Stimulated activated CD4-positive, alpha-beta T cell treated with anti-CD3 and anti-CD28 coated beads, Interleukin-1b, Interleukin-23, amount 100 ng/mL, for 24 hours (primary cell): ENCODE measurements at places on chromosomes 5 and 9.

- no peak for DNase-seq
Observed at GRCh38 chr5:453725-454481, 10.9 kb downstream of the EXOC3 start.

GRCh38 chr5:52328220-52328806 lies 459.4 kb upstream of the ITGA1 start:
- DNase-seq = no peak

DNA sequence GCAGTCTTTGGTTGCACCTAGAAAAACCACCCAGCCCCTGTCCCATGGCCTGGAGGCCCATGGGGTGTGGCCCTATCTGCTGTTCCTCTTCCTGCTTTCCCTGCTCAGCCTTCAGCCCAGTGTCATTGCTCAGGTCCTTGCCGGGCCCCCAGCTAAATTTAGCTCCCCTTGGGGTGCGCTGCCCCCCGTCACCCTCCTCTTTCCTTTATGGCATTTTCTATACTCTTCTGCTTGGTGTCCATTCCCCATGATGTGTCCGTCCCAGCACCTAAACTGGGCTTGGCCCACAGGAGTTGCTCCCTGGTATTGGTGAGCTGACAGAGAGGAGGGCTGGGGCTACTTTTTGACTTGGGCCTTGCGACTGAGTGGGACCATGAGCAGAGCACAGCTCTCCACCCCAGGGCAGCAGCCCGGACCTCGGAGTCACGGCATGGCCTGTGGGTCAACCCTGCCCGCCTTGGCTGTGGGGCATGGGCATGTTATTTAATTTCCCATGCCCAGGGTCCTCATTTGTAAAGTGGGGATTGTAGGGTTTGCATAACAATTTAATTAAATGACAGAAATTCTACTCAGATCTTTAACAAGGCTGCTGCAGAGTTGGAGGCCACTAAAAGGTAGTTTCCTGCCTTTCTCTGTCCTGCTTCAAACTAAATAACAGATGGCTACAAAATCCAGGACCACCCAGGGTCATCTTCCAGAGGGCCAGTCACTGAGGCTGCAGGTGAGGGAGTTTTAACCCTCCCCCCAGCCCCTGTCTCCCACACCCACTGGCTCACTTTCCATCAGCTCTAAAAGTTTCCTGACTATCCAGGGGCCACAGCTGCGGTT lies 98.2 kb downstream of the DAP start:
- no peak for DNase-seq

DNA sequence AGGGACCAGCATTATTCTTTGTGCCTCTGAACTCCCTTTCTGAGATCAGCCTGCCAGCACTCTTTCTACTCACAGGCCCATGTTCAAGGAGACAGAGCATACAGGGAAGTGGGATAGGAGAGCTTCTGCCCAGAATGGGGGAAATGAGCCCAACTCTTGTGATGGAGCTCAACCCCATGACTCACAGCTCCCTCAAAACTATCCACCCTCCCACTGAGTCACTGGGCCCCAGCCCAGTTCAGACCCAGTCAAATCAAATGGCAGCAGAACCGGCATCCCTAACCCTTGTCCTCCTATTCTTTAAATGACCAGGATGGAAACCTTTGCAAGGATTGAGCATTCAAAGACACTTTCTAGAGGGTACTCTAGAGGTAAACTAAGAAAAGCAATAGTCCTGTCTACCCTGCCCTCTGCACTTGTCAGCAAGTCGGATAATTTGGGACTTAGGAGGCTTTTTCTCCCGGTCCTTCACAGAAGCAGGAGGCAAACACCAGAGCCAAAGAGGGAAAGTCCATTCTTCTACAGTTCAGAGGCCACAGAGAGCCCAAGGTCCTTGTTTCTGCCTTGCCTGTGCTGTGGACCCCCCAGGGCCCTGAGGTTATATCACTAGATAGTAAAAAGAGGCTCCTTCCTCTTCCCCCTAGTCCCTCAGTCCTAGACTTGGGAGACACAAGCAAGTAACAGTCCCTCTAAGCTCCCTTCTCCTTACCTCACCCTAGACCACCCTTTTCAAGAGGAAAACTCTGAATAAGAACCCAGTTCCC lies 3.2 kb downstream of the ATOSB start:
- no peak for DNase-seq

DNA sequence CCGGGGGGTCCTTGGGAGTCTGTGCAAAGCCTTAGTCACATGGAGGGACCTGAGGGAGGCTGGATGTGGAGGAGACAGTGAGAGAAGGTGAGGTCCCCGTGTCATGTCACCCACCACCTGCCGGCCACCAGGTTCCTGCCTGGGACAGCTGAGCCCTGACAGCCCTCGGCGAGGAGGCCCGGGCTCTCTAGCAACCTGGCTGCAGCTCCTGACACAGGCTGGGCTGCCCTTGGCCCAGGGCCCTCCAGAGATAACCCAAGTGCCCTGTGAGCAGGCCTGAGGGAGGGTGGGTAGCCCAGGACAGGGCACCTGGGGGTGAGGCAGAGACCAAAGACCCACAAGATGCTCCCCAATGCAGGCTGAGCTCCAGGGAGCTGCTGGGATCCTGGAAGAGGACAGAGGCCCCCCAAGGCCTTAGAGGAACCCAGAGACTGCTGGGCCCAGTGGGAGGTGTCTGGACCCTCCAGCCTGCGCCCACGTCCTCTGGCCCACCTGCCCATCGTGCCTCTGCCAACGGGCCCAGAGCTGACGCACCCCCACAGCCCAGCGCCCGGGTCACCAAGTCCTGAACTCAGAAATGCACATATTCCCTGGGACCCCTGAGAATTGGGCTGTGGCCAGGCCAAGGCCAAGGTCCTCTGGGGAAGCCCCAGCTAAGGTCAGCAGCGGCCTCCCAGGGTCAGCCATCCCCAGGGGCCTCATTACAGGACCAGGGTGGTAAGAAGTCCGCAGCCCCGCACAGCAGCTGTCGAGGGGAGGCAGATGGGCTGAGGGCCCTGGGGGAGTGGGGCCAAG lies 8.8 kb upstream of the PTGDS start:
- DNase-seq = no peak

DNA sequence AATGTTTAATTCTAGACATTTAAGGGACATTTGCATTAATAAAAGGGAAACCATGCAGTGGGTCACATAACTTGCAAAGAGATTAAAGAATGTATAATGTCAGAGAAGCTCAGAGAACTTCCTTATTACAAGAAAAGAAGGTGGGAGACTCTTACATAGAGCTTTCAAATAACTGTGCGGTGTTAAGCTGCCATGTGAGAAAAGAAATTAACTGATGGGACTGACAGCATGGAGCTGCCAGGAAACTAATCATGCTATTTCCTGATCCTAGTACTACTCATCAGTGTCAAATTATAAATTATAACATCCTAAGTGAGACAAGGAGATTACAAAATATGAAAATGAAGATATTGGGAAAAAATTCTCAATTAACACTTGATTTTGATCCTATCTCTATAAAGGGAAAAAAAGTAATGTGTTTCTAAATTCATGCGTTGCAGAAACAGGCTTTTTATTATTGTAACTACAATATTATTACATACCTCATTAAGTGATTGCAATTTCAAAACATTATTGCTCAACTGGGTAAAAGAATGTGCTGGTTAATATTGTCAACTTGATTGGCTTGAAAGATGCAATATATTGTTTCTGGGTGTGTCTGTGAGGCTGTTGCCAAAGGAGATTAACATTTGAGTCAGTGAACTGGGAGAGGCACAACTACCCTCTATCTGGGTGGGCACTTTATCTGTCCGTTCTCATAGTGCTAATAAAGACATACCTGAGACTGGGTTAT lies 609.5 kb upstream of the NUDT12 start:
- no peak for DNase-seq

GRCh38 chr9:974031-974995 lies 2.1 kb upstream of the DMRT3 start:
- DNase-seq = no peak

- DNase-seq = no peak
Observed at GRCh38 chr5:38892363-38892762, 46.6 kb downstream of the OSMR start.

GRCh38 chr5:176362233-176362490 lies 598 bp upstream of the KIAA1191 start:
- DNase-seq = no peak

DNA sequence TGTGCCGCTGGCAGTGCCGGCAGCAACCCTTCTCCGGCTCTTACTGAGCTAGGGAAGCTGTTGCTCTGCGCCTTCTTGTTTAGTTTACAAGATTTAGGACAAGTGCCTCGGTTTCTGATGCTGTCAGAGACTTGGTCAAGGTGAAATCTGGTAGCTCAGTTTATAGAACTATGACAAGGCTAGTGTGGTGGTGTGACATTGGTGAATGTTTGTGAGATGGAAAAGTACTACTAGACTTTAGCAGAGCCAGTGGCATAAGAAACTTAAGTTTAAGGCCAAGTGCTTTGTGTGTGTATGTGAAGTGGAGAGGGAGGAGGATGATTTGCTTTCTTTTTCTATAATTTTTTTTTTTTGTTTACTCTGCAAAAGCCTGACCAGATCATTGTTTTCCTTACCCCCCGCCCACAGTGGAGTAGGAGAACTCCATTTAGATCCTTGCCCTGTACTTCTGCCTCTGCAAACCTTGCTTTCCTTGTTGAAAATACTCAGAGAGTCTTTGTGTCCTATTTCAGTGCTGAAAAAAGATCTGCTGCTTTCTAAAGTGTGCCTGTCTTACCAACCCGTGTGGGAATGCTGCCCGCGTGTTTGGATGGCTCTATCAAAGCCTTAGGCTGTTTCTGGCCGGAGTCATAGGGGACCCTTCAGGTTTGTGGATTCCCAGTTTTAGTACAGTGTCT lies 75.9 kb downstream of the TRIO start:
- no peak for DNase-seq

GRCh38 chr9:76926324-76926741 lies 20.4 kb upstream of the PRUNE2 start:
- DNase-seq = no peak

DNA sequence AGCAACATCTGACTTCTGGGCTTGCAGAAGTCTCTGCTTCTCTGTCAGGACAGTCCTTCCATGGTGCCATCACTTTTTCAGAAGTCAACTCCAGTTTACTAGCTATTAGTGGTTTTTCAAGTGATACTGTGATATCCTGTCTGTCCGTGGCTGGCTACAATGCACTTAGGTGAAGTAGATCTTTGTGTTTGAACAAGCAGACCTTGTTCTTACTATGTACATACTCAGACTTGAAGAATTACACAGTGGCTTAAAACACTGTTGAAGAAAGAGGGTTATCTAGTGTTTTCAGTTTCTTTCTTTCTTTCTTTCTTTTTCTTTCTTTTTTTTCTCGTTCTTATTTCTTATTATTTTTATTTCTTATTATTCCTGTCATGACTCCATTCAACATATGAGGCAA lies 228.7 kb downstream of the NTRK2 start:
- no peak for DNase-seq

DNA sequence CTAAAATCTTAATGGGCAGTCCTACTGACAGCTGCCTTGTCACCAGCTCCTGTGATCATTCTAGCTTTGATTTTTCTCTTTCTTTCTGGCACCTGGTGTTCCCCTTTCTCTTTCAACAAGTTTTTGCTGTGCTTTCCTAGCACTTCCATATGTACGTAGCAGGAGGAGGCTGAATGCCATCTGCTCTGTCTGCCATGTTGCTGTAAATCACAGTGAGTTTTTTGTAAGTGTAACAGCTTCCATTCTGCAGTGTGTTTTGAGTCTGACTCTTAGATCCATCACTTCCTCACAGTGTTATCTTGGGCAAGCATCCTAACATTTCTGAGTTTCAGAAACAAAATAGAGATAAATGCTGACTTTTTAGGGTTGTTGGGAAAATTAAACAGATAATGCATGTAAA lies 247.9 kb downstream of the DOCK8 start:
- no peak for DNase-seq

GRCh38 chr5:93209476-93209875 lies 371.5 kb downstream of the NR2F1-AS1 start:
- no peak for DNase-seq

DNA sequence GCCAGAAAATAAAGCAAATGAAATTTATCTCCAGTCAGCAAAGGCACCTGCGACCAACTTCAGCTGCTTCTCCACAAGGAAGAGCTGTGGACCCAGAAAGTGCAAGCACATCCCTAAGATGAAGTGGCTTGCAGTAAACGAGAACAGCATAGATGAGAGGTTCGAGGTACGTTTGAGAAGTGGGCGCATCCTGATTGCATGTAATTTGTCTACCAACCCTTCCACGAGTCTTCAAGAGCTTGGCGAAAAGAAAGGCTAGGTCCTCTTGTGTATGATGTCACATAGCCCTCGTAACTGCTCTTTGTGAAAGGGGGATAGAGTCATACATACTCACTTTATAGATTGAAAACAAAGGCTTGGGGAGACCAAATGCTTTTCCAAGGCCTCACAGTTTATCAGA lies 6.0 kb upstream of the LCP2 start:
- no peak for DNase-seq

GRCh38 chr5:37662362-37662761 lies 177.5 kb downstream of the GDNF start:
- DNase-seq = no peak

DNA sequence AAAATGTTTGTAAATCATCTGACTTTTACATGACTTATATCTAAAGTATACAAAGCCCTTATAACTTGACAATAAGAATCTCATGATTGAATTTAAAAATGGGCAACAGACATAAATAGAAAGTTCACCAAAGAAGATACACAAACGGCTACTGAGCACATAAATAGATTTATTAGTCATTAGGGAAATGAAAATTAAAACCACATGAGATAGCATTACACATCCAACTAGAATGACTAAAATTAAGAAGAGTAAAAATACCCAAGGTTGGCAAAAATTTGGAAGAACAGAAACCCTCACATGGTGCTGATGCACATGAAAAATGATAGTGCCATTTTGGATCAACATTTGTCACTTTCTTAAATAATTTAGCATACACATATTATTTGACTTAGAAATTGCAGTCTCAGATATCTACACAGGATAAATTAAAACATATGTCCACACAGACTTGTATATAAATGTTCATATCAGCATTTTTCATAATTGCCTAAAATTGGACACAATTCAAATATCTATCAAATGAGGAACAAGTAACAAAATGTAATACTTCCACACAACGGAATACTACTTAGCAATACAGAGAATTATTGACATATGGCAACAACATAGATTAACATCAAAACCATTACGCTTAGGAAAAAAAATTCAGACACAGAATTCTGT lies 359.1 kb upstream of the DAB2 start:
- DNase-seq = no peak

- DNase-seq = no peak
Observed at GRCh38 chr9:36138901-36139300, 2.4 kb downstream of the GLIPR2 start.

- DNase-seq = no peak
Observed at GRCh38 chr9:16653491-16654399, 216.7 kb downstream of the BNC2 start.

GRCh38 chr9:38006163-38006562 lies 62.9 kb downstream of the SHB start:
- no peak for DNase-seq

- no peak for DNase-seq
Observed at GRCh38 chr5:172458976-172459782, 4.9 kb upstream of the SH3PXD2B start.

- DNase-seq = peak; percentile 11
Observed at GRCh38 chr5:159915904-159916840, at the start of gene ADRA1B. Gene ADRA1B (plus strand): TSS chr5:159916482. CDS start chr5:159916906, 424 bp downstream.

- no peak for DNase-seq
Observed at GRCh38 chr5:37569466-37569865, 190.3 kb downstream of the WDR70 start.
